ENCODE measurements at places on chromosomes 2 and 18.

GRCh38 chr2:7203056-7203467 lies 285.9 kb downstream of the RNF144A start:
- DNase-seq, result no peak

DNA sequence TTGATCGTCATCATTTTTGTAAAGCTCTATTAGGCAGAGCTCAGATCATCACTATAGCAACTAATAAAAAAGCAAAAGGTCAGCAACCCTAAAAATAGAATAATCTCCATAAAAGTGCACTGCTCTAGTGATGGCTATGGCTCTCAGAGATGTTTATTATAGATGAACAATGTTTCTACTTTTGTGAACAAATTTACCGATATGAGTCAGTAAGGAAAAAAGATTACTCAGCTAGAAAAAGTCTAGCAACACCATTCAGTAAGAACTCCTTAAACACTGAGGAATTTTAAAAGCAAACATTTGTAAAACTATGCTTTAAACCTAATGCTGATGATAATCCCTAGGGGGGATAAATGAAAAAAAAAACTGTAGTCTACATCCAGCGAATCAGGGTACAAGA lies 69.6 kb downstream of the ACVR1C start:
- no peak for DNase-seq

DNA sequence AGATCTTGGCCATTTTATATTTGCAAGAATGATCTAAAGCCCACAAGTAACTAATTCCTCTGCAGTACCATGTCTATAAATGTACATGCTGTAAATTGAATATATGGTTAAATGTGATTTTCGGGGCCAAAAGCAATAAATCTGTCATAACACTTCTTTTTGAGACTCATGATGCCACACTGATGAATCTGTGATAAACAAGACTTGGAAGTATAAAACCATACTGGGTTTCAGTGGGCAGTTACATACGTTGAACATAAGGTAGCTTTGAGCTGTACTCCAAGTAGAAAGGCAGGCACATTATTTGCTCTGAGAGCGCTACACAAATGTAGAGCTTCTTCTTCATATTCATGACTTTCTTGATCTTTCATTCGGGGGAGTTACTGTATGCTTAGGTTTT lies 792.2 kb downstream of the LRRTM4 start:
- DNase-seq, result no peak

DNA sequence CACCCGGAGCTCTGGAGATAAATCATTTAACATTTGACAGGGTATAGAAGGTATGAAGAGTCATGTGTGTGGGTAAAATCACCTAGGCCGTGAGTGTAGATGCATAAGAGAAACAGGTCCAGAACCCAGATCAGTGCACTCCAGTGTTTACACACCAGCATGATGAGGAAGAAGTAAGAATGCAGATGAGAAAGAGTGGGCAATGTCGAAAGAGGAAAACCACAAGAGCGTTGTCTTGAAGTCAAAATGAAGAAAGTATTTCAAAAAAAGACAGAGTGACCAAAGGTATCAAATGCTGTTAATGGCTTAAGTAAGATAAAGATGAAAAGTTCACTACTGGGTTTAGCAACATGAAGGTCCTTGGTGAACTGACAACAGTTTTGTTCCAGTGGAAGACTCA lies 32.0 kb upstream of the PLB1 start:
- no peak for DNase-seq

- no peak for DNase-seq
Observed at GRCh38 chr18:53935399-53935798, 289.1 kb downstream of the MBD2 start.

- DNase-seq, result no peak
Observed at GRCh38 chr2:10720947-10721395, 459 bp upstream of the ATP6V1C2 start.

GRCh38 chr2:2170189-2170588 lies 160.9 kb downstream of the MYT1L start:
- no peak for DNase-seq

GRCh38 chr2:158197940-158198339 lies 96.3 kb downstream of the UPP2 start:
- no peak for DNase-seq

GRCh38 chr2:217707131-217707611 lies 295.6 kb downstream of the TNS1 start:
- DNase-seq, result no peak

GRCh38 chr2:195304310-195304709 lies 352.7 kb upstream of the SLC39A10 start:
- DNase-seq, result no peak

- no peak for DNase-seq
Observed at GRCh38 chr2:85695121-85695520, 963 bp downstream of the GNLY start.

- DNase-seq, result no peak
Observed at GRCh38 chr18:9449600-9450414, 25.5 kb upstream of the RALBP1 start.

GRCh38 chr18:12451428-12451827 lies 43.7 kb downstream of the PRELID3A start:
- DNase-seq, result no peak

DNA sequence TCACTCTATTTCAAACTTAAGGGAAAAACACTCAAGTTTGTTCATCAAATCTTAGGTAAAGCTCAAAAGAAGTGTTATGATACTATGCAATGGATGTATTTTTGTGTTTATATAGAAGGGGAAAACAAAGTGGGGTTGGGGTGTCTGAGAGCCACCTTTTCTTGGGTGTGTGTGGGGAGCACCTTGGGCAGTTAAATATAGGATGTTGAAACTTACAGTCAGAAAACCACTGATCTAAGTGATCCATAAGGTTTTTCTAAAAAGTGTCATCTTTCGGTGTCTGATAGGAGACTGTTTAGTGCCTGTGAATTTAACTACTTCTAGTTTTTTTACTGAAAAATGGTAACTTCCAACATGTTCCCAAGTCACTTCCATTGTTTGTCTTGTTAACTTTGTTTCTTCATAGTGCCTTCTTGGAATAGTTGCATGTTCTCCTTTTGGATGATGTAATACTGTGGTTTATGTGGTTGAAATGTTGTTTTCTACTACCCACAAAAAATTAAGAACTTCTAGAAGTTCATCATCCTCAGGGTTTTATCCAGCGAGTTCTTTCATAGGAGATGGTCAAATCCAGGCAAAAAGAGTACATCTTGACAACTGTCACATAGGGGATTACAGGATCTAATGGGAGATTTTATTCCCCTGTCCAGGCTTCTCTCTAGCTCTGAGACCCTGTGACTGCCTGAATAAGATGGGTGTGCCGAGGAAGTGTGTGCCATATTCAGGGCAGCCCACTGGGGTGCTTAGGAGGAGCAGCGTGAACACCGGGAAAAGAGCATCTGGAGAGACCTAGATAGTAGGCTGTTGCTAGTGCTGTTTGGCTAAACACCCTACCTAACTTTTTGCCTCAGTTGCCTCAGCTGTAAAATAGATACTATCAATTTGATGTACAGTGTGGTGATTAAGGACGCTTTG lies 46.2 kb downstream of the CAB39 start:
- DNase-seq, result no peak

- DNase-seq, result no peak
Observed at GRCh38 chr18:7926526-7926925, 359.4 kb downstream of the PTPRM start.

GRCh38 chr2:42085706-42086487 lies 38.1 kb downstream of the PKDCC start:
- DNase-seq, result no peak

- DNase-seq, result no peak
Observed at GRCh38 chr2:122150524-122151280, 395.3 kb downstream of the TSN start.

DNA sequence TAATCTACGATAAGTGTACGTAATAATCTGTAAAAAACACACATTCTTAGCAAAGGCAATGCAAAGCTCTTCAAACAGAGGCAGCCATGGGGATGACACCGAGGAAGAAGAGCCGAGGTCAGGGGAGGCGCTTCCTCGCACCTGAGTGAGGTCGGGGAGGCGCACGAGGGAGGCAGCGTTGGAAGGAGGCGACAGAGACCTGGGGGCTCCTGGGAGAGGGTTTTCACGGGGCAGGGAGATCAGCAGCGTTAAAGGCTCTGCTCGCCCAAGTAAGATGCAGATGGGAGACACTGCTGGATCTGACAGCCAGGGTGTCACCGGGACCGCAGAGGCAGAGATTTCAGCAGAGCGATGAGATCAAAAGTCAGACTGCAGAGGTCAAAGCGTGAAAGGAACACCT lies 143.1 kb downstream of the L3MBTL4 start:
- no peak for DNase-seq

DNA sequence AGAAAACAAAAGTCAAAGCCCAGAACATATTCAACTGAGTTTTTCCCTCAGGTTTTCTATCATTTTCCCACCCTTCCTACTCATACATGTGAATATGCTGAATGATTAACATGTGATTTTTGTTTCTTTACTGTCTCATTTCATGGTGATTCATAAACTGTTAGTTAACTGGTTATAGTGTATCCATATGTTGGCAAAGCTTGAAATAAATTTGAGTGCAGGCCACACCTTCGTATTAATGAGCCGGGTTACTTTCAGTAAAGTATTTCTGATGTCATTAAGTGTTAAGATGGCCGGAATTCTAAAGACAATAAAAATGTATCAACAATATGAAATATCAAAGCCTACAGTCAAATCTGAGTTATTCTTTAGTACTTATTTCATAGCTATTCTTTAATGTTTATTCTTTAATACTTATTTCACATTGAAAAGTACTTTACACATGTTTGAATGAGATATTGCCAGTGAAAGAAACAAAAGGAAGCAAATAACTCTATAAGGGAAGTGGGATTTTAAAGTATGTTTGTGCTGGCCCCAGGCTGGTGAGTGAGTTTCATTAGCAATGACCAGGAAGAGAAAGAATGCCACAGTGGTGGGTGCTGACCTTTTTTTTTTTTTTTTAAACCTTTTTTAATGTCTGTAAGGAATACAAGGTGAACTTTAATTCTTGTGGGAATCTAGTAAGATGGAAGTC lies 178.6 kb downstream of the NEDD4L start:
- DNase-seq, result no peak

- DNase-seq, result no peak
Observed at GRCh38 chr2:33806041-33806440, 206.9 kb upstream of the FAM98A start.

GRCh38 chr2:215027779-215028178 lies 110.6 kb downstream of the ABCA12 start:
- DNase-seq, result no peak

GRCh38 chr2:166958986-166959481 lies 70.8 kb downstream of the XIRP2 start:
- no peak for DNase-seq

DNA sequence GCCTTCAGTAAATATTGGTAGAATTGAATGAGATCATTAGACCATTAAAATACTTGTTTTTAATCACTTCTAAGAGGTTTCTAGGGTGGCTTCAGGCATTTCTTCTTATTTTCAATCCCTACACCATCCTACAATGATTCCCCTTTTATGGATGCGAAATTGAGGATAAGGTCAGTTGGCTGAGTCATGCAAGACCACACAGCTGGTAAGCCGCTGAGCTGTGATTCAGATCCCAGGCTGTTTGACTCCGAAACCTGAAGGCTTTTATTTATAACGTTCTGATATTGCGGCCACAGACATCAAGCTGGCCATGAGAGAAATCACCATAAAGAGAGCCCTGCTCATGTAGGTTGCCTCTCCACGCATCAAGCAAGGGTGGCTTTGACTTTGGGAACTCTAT lies 133.4 kb downstream of the VAPA start:
- DNase-seq, result no peak

- DNase-seq, result no peak
Observed at GRCh38 chr18:49149011-49149410, 198.2 kb upstream of the SMAD7 start.

DNA sequence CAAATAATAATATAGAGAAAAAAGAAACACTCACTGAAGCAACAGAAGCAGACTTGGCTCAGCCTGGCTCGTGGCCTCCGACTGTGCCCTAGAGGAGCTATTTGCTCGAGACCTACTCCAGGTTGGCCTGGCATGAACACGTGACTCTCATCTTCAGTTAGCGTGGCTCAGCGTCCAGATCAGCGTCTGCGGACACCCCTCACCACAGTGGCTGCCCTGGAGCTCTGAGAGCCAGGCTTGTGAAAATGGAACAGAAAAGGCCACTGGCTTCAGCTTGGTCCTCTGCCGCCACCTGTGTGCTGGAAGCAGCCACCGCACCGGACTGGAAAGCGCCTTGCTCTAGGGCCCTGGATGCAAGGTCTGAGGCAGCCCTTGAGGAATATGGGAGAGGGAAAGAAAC lies 1184.0 kb upstream of the GYPC start:
- no peak for DNase-seq

DNA sequence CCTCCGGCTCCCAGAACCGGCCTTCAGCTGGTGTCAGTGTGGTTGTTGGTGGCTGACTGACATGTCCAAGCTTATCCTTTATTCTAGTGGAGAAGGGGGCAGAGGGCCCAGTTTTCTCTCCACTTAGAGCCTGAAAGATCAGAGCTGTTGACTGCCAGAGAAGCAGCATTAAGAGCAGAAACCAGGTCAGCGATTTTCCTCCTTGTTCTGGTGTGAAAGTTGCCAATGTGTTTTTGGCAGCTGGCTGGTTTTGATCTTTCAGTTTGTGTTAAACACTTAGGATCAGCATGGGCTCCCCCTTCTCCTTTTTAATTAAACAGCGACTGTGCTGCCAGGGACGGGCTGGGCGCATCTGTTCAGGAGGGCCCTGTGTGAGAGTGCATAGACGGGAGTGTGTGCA lies 100.9 kb downstream of the ASAP2 start:
- DNase-seq, result no peak

- no peak for DNase-seq
Observed at GRCh38 chr2:49004036-49004626, 150.2 kb downstream of the FSHR start.

- DNase-seq, result no peak
Observed at GRCh38 chr2:173002751-173003541, 72.7 kb upstream of the MAP3K20 start.

- DNase-seq, result no peak
Observed at GRCh38 chr2:45575881-45576280, 35.2 kb downstream of the SRBD1 start.

DNA sequence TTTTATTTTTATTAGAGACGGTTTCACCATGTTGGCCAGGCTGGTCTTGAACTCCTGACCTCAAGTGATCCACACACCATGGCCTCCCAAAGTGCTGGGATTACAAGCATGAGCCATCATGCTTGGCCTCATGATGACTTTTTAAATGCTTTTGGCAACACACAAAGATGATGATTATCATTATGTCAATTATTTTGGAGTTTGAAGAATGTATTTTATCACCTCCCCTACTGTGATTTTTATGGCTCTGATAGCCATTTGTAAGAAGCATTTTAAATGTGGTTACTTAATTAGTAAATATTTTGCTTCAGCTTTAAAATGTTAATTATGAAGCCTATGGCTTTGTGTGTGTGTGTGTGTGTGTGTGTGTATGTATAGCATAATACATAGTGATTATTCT lies 45.1 kb upstream of the RAB27B start:
- DNase-seq, result no peak

DNA sequence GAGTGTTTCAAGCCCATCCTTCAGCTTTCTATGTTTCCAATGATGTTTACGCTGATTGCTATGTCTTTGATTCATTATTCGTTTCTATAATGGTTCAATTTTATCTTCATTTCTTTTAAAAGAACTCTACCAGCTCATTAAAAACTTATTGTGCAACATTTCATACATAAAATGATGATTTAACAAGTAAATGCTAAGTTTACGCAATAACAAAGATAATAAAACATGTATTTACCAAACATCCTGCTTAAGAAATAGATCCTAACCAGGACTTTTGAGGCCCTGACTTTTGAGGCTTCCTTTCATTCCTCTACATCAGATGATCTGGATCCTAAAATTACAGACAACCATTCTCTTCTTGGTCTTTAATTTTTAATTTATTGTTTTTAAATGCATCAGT lies 86.5 kb upstream of the DLGAP1 start:
- no peak for DNase-seq

Measured in C1 segment of cervical spinal cord (tissue), 14 donors.